ENCODE measurements at places on chromosomes 11 and 22.

DNA sequence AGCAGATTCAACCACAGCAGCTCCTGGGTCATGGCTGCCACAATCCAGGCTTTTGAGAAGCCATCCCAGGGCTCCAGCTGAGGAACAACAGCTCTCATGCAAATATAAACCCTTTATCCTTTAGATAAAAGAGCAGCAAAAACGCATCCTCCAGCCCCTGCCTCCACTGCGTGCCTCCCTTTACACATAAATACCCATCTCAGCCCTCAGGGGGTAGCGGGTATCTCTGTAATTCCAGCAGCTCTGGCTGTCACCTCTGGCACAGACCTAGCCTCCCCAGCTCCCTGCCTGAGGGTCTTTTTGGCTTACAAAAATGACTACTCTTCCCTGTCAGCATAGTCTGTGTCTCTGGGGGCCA, 21.6 kb downstream of the LMO1 start:
- no peak for DNase-seq

- DNase-seq = peak; percentile 54
Measured at GRCh38 chr11:2742201-2742600, 42.4 kb upstream of the KCNQ1OT1 start.

DNA sequence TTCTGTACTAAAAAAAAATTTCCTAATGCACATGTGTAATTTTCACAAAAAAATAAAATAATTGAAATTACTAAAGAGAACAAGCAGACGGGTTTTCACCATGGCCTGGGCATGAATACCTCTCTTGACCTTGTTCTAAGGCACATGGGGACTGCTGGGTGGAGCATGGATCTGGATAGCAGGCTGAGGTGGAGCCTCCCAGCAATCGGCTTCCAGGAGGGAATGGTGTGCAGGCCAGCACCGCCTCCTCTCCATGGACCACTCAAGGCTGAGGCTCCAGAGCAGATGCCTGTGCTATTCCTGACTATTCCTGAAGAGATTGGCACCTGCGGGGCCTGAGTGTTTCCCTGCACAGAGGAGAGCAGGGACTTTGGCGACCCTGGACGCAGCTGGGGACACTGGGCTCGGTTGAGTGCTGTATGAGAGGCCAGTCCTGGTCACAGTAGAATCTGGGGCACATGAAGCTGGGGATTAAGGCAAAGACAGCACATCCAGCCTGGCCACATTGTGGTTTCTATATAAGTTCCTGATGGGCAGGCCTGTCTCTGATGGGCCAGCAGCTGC, 963.6 kb downstream of the BRD1 start:
- no peak for DNase-seq

- DNase-seq = no peak
Measured at GRCh38 chr11:48054994-48055291, 74.6 kb downstream of the PTPRJ start.

DNA sequence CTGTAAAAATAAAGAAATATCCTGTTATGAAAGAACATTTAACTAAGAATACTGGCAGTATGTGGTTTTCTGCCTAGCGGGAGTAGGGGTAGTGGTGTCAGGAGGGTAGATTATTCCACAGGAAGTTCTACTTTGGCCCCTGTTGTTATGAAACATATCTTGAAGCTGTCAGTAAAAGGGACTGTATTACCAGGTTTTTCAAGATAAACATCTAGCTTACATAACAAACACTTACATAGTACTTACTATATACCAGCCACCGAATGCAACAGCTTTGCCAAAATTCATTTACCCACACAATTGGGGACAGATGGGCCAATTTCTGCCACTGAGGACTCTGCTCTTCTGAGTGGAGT, 3.7 kb downstream of the TMEM123 start:
- DNase-seq = no peak

- DNase-seq = peak; percentile 86
Measured at GRCh38 chr22:50267591-50268390, 2.4 kb downstream of the MAPK11 start.

GRCh38 chr22:34113381-34113780, 193.1 kb upstream of the LARGE1 start:
- no peak for DNase-seq

All from upper lobe of right lung (tissue), 1 donor.